ENCODE measurements at places on chromosomes 11 and 22. TPM values are rescaled to one million over a fixed set of nuclear protein-coding genes. Genes with fewer than 3 reads are reported as not detected.

Gene IFITM10
- 0.61 TPM for total RNA-seq

Gene MAJIN
- not detected for total RNA-seq

Gene TSG101
- total RNA-seq: 49.0 TPM

Gene GLB1L3
- 4.7 TPM for total RNA-seq

Gene VEGFB
- total RNA-seq: 83.0 TPM

Gene SAA2
- not detected for total RNA-seq

Gene MUC6
- not detected for total RNA-seq

Gene RIBC2
- 13.3 TPM for total RNA-seq

Gene CHRNA10
- total RNA-seq: 1.4 TPM

Gene BDNF
- total RNA-seq: not detected

Gene FAM227A
- total RNA-seq: 0.40 TPM

Gene RAC2
- 498 TPM for total RNA-seq

Gene BCO2
- total RNA-seq: 0.32 TPM

Gene DDI1
- total RNA-seq: not detected

Gene ADSL
- 160 TPM for total RNA-seq

Gene SCGB1D2
- total RNA-seq: not detected

Gene RTN3
- 44.7 TPM for total RNA-seq

Gene ZNF215
- total RNA-seq: 1.7 TPM

Gene BBOX1
- not detected for total RNA-seq

Gene CST6
- total RNA-seq: not detected

Gene LRRC10B
- total RNA-seq: not detected

Gene MS4A12
- not detected for total RNA-seq

Gene UQCR10
- 110 TPM for total RNA-seq

Gene NEFH
- total RNA-seq: 9.4 TPM

Gene TSGA10IP
- not detected for total RNA-seq

Gene OR51M1
- not detected for total RNA-seq

Gene OAF
- 4.8 TPM for total RNA-seq

Gene KRTAP5-1
- not detected for total RNA-seq

Gene EHF
- not detected for total RNA-seq

Gene CLMP
- not detected for total RNA-seq

Gene PRRG4
- 0.67 TPM for total RNA-seq

Gene AP2A2
- total RNA-seq: 38.3 TPM

Gene VSIG10L2
- not detected for total RNA-seq

Gene FAM181B
- total RNA-seq: not detected

Gene KCNQ1OT1
- total RNA-seq: 0.21 TPM

Gene CRELD2
- 48.4 TPM for total RNA-seq

Gene TRIM48
- total RNA-seq: not detected

Gene TPBGL
- total RNA-seq: 0.13 TPM

Data from activated CD8-positive, alpha-beta memory T cell treated with anti-CD3 and anti-CD28 coated beads for 36 hours (primary cell).